ENCODE measurements at places on chromosomes 7 and 10.

DNA sequence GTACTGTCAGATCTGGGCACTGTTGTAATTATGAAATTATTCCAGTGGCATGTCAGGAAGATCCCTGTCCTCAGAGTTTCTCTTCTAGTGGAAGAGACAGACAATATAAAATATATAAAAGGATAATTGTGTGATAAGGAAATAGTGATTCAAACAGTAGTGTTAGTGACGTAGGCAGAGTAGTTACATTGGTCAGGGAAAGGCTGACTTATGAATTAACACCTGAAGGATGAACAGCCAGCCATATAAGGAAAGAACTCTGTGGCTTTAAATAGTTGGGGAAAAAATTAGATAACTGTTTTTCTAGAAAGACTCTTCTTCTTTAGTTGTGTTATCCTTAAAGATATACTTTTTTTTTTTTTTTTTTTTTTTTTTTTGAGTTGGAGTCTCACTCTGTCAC is 37.7 kb downstream of the WAC start:
- DNase-seq, result no peak

DNA sequence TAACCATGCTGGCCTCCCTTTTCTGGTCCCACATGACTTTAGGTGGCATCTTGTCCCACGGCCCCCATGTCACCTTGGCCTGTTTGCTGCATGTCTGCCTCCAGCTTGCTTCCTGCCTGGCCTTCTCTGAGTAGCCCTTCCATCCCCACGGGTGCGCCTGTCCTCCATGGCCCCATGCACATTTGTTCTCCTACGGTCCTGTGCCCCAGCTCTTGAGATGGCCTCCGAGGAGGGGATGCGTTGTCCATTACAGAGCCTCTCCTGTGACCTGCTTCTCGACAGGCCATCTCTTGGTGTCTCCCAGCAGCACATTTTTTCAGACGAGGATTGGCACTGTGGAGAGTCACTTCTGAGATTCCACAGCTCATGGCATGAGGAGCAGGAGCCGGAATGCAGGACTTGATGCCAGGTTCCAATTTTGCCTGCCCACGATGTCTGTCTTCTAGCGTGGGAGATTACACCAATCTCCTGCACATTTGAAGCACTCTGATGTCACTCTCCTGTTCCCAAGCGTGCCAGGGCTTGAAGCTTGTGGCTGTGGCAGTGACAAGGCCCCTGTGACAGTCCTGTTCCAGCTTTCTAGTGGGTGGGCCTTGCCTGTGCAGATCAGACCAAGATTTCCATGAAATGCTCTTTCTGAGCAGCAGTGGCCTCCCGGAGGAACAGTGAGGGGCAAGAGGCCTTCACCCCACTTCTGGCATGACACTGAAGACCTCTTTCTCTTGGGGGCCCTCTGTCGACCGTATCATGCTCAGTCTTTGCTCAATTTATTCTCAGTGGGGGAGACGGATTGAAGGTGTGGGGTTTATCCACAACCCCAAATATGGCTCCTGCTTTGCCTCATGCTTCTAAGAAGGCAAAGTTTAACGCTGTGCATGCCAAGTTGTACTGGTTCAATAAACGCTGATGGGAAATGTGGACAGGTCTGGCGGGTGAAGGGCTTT is 13.4 kb downstream of the WDFY4 start:
- no peak for DNase-seq

DNA sequence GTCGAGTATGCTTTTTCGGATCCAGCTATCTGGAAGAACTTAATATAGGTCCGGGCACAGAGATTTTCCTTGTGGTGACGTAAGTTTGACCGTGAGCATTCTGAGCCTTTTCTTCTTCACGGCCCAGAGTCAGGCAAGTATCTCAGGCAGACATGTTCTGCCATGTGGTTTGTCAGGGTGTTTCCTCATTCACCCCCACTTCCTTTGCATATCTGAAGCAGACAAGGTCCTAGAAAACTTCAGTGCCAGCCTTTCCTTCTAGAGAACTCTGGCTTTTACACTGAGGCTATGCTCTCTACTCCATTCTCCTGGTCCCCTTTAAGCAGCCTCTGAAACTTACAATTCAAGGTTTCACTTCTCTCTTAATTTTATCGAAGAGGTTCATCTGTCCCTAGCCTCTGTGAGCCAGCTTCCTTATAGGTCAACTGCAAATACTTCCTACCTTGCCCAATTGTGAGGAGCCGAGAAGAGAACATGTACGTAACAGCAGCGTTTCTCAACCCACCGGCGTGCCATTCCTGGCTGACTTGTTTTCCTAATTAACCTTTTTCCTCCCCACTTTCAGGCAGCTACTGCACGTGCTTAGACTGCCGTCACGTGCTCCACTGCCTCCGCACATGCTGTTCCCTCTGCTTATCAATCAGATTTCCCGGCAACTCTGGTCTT is 47.3 kb downstream of the CDCA7L start:
- no peak for DNase-seq

GRCh38 chr10:21527598-21528235 is 2.2 kb upstream of the SKIDA1 start:
- peak; percentile 64 for DNase-seq

GRCh38 chr7:111982804-111983203 is 223.4 kb downstream of the DOCK4 start:
- no peak for DNase-seq

DNA sequence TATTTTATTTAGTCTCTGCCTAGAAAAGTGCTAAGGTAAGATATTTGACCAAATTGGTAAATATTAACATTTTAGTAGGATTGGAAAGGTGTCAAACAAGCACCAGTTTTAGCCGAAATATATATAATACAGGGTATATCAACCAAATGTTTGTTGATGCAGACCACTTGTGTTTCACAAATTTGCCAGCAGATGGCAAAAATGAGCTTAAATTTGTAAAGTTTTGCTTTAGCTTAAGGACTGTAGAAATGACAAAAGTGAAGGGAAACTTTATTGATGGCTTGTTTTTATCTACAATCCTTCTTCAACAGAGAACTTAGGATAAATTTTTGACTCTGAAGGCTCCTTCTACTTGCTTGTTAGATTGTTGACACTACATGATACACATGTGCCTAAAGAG is 4.8 kb upstream of the POLR1F start:
- peak; percentile 54 for DNase-seq

DNA sequence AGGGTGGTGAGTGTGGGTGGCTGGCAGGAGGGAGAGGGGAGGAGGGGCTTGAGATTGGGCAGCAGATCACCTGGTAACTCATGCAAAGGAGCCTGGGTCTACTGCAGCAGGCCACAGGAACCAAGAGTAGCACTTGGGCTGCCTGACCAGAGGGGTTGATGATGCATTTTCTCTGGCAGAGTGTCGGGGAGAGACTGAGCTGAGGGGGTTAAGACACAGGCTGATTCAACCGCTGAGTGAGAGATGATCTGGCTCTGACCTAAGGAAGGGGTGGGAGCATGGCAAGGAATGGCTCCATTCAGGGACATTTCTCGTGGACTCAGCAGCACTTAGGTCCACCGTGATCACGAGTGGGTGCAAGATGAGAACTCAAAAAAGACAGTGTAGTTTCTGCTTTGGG is 115.5 kb upstream of the STK17A start:
- no peak for DNase-seq

- DNase-seq, result no peak
These were observed 710.6 kb upstream of the CELF2 start for GRCh38 chr10:10307036-10307435.

DNA sequence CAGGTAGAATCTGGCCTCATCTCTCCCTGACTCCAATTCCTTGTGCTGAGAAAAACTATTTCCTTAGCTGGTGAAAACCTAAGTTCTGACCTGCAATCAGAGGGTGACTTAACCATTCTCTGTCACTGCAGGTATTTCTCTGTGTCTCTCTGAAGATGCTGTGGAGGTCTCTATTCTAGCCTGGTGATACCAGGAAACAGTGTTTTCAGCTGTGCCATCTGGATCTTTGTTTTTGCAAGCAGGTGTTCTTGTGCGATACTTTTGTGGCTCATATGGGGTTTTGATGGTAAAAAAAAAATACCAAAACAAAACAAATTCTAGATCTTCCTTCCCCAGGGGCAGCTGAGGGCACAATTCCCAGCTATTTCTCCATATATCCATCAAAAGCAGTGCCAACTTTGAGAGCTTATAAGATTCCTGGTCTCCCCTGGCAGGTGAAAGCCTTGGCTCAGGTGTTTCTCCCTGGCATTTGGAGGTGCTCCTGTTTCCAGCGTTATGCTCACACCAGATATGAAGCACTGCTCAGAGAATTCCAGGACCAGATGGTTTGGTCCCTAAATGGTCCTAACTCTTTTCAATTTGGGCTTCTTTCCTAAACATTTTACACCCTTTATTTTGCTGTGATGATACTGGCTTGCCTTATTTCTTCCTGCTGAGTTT is 9.9 kb upstream of the NPVF start:
- no peak for DNase-seq

- DNase-seq, result no peak
These were observed 121.2 kb downstream of the UBE2H start for GRCh38 chr7:129831424-129832058.

DNA sequence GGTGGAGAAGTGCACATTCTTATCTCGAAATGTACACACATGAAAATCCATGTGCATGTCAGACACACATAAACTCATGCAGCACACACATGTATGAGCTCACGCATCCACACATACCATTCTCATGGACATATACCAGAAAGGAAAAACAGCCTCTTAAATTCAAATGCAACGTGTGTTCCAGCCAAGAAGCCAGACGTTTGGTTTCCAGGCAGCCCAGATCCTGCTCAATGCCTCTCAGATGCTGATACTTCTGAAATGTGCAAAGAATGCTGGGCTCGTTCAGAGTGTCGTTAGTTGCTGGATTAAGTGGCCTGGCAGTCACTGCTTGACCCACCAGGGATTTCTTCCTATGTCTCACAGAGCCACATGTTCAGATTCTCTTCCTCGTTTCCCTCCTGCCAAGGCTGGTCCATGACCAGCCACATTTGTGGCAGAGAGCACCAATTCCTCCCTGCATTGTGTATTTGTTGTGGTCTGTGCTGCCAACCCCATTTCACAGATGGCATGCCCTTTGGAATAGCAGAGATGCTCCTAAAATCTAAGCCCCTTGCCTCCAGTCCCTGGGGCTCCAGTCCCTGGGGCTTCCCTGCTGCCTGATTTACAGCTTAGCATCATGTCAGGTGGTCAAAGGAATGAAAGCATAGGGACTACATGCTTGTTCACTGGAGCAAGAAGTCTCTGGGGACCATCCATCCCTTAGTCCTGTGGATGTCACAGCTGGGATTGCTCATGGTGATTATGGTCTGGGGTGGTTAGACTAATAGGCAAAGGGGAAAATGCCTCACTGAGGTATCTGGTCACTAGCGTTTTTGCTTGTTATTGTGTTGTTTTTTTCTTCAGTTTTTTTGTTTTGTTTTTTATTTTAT is 426.6 kb downstream of the PLXNA4 start:
- DNase-seq, result no peak

DNA sequence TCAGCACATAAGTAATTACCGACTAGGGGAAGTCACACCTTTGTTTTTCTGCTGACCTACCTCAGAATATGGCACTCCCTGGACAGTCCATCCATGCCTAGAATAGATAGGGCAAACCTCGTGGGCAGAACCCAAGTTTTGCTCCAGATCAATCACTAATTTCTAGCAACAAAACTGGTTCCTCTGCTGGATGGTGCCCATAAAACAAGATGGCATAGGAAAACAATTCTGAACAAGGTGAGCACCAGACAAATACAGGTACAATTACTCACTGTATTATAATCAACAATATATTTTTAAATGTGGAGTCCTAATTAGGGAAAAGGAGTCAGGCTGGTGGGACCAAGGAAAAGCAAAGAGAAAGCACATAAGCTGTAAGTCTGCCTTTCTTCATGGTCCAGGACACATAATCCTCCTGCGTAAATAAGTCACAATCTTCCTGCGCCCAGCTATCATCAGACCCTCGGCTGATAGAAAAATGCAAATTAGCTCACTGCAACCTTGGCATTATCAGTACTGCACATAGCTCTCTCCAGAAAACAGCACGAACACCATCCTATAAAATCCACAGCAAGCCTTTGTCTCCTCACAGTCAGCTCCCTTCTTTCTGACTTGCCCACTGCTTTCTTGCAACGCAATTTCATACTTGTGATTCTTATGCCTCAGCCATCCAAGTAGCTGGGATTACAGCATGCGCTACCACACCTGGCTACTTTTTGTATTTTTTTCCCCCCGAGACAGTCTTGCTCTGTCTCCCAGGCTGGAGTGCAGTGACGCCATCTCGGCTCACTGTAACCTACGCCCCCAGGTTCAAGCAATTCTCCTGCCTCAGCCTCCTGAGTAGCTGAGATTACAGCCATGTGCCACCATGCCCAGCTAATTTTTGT is 15.1 kb downstream of the URGCP start:
- DNase-seq, result no peak

- DNase-seq, result peak; percentile 43
These were observed 13.6 kb downstream of the TTYH3 start for GRCh38 chr7:2645274-2645868.

- peak; percentile 35 for DNase-seq
These were observed 536 bp downstream of the C10orf105 start for GRCh38 chr10:71719042-71719441.

DNA sequence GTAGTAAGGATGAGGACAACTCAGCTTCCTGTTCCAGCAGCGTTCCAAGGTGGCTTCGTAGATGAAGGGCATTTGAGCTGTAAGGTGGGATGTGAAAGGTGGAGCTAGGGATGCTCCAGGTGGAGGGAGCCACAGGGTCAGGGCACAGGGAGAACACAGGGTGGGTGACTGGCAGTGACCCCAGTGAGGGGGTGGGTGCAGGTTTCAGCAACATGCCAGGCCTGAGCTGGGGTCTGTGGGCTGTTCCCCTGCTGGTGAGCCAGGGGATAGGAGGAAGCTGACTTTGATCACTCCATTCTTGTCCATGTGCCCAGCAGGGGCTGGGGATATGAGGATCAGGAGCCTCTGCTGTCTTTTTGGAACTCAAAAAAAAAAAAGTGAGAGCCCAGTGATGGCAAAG is 33.2 kb downstream of the CDH23 start:
- no peak for DNase-seq

DNA sequence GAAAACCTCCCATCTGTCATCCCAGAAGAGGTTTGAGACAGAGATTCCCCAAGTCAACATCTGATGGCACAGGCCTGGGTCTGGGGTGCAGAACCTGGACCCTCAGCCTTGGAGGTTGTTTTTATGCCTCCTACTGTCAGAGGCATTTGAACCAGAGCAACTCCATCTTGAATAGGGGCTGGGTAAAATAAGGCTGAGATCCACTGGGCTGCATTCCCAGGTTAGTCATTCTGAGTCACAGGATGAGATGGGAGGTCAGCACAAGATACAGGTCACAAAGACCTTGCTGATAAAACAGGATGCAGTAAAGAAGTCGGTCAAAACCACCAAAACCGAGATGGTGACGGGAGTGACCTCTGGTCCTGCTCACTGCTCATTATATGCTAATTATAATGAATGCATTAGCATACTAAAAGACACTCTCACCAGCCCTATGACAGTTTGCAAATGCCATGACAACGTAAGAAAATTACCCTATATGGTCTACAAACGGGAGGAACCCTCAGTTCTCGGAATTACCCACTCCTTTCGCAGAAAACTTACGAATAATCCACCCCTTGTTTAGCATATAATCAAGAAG is 92.0 kb downstream of the ITGA8 start:
- peak; percentile 59 for DNase-seq

GRCh38 chr7:86558680-86559501 is 84.8 kb upstream of the GRM3 start:
- no peak for DNase-seq

DNA sequence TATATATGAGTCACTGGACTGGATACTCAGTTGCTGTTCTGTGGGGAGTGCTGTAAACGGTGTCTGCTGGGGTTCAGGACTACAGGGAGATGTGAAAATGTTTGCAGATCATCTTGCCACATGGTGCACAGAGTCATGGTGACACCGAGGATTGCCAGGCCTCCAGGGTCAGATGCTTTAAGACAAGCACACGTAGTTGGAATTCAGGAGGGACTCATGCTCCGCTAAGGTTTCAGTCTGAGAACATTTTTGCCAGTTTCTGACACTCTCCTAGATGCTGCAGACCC is 211.3 kb downstream of the CXCL12 start:
- DNase-seq, result no peak

Data from lung microvascular endothelial cell (primary cell).